ENCODE measurements at places on chromosomes 11 and 22.

DNA sequence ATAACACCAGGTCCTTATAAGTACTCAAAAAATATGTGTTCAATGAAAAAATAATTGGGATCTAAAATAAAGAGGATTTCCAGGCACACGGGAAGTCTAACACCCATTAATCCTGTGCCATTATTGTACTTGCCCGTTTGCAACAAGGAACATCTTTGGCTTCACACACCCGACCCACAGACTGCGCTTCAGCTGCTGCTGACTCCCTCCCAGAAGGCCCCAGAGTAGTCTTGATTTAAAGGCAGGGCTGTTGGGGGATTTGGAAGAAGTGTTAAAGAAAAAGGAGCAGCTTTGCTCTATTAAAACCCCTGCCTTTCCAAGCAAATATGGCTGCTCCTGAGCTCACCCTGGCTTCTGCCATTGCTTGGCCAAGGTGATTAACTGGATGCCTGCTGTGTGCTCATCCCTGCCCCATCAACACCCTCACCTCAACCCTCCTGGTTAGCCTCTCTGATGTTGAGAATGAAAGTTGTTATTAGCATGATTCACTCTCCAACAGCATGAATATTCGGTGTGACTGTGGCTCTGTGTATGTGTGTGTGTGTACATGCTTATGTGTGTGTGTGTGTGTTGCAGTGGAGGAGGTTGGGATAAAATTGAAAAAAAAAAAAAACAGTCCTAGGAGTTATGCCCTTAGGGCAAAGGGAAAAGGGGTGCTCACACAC, 76.1 kb downstream of the KIRREL3 start:
- DNase-seq: no peak

GRCh38 chr22:39522567-39523300, 2.4 kb downstream of the ATF4 start:
- no peak for DNase-seq

DNA sequence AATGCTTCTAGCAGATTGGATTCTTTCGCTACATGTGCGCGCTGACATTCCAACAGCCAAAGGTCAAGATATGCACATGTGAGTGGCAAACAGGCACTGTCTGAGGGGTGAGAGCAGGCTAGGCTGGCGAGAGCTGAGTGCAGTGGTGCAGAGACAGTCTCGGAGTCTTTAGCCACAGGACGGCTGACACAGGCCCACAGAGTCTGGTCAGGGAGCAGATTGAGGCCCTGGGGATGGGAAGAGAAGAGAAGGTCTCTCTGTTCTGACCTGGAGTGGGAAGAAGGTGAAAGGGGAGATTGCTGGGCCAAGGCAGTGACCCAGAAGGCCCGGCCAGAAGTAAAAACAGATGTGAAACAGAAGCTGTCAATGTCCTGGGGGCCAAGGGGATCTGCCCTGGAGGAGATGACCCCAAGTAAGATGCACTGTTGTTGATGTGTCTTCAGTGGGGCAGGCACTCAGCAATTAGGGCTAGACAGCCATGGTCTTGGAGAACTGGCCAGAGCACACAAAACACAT, 197.8 kb downstream of the ETS1 start:
- DNase-seq: no peak

- DNase-seq: no peak
Measured at GRCh38 chr11:2267306-2267850, 3.0 kb downstream of the ASCL2 start.

DNA sequence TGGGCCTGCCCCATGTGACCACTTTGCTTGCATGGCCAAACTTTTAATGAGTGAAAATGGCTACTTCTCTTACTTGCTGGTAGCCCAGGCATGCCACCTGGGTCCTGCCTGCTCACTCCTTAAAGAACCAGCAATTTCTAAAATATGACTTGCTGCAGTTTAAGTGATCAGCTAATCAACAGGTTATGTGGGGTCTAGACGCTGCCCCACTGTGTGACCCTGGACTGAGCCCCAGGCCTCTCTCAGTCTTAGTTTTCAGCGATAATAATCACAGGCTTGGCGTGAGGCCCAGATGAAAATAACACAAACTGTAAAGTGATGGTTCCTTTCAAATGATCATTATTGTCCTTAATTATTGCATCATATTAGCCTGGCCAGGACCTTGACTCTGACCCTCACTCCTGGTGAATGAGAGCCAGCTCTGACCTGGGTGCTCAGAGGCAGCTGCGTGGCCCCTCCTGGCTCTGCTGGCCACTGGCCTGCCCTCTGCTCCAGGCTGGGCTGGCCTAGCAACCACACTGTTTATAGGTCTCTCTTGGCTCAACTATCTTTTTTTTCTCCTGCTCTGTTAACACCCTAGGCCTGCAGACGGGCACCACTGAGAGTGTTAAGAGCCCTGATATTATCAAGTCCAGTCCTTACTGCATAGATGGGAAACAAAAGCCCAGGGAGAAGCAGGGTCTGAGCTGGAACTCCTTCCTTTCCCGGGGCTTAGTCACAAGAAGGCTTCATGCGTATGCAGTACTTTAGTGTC, 89.7 kb downstream of the RRM1 start:
- no peak for DNase-seq

DNA sequence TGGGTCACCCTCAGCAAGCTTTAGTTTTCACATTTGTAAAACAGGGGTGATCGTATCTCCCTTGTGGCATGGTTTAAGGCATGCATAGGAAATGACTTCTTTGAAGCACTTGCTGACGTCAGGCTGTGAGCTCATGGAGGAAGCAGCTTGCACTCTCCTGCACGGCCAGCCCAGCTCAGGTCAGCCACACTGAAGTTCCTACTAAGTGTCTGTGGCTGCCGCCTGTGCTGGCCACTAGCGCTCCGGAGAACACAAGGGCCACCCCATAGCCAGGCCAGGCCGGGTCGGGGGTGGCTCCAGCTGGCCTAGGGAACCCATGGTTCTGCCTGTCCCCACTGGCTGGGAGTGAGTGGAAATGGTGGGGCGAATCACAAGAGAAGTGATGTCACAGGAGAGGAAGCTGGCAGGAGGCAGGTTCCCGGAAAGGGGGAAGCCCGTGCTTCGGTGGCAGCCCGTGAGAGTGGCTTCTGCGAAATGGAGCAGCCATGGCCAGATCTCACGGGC, 28.2 kb downstream of the KCTD17 start:
- no peak for DNase-seq

DNA sequence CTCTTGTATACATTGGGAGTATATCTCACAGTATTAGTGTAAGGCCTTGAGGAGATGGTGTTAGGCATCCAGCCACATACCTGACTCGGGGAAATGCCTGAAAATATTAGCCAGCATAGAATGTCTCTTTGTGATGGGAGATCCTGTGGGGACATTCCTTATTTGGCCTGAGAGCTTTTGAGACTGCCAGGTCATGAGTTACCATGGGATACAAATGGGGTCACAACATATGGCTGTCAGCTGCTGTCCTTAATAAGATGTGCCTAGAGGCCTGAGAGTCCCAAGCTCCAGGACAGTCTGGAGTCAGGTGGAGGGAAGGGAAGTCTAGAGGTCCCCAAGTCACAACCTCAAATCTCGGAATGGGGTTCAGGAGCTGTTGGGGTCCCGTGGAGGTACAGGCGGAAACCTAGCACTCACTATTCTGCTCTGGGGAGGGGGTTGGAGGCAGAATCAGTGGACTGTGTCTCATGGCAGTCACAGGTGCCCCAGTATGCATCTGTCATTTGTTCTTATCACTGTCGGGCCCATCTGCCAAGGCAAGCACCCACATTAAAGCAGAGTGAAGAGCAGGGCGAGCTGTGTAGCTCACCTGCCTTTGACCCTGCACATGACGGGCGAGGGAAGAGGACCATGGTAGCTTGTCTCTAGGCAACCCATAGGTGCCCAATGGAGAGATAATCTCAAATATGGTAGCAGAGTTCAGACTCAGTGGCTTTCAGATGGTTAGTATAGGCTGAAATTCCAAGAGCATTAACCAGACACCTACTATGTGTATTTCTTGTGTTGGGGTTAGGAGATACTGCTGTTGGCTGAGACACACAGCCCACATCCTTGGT, 29.9 kb downstream of the KCNQ1OT1 start:
- DNase-seq: no peak

GRCh38 chr22:24105631-24106030, 75.7 kb upstream of the SUSD2 start:
- DNase-seq: no peak

GRCh38 chr11:8102965-8103364, 22.0 kb downstream of the TUB start:
- DNase-seq: no peak

DNA sequence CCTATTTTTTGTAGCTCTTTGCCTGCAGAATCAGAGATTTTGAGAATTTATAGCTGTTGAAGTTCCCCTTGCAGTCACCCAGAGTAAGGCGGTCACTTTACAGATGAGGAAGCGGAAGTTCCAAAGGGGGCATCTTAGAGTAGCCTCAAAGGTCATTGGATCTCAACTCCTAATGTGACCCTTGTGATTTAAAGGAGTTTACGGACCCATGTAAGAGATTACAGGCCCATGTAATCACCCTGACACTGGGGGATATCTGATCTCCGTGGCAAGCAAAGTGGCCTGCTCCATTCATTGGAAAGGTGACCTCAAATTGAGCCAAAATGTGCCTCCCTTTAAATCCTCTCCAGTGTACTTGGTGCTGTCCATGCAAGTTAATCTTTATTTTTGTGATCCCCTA, 15.7 kb downstream of the P2RX3 start:
- DNase-seq: no peak

- no peak for DNase-seq
Measured at GRCh38 chr11:69239641-69240040, 54.3 kb upstream of the MYEOV start.

GRCh38 chr11:113789675-113790320, 10.2 kb downstream of the CLDN25 start:
- no peak for DNase-seq

GRCh38 chr11:134252346-134253187, 585 bp downstream of the THYN1 start:
- no peak for DNase-seq

- DNase-seq: no peak
Measured at GRCh38 chr22:24379536-24379935, 47.9 kb upstream of the ADORA2A start.

DNA sequence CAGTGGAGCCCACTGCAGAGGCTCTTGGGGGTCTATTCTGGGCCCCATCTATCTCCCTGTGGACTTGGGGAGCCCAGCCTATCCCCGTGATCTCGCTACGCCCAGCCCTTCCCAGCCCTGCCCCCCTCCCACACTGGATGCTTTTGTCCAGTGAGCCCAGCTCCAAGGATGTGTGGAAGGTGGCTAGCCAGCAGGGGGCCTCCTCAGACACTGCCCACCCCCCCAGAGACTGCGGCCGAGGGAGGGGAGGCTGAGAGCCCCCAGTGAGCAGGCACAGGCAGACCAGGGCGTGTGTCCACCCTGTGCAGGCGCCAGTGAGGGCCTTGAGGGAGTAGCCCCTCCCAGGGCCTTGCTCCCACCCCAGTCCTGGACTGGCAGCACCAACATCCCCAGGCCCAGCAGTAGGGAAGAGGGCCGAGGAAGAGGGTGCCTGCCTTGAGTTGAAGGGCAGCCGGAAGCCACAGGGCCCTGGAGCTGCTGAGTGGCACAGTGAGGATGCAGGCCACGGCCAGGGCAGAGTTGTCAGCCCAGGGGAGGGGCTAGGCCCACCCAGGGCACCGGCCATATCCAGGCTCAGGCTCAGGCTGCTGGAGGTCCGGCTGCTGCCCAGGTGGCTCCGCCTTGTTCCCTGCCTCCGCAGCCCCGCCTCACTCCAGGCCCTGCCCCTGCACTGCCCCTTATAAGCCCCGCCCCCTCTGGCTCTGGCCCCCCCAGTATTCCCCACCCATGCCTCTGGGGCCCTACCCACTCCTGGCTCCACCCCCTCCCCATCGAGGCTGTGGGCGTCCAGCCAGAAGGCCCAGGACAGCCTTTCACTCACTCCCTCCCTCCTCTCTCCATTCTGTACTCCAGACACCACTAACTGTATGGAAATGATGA, 28.0 kb downstream of the MOB2 start:
- no peak for DNase-seq

GRCh38 chr11:112455791-112456190, 195.1 kb upstream of the PLET1 start:
- DNase-seq: no peak

- no peak for DNase-seq
Measured at GRCh38 chr11:117185736-117186430, 7.3 kb downstream of the SIDT2 start.

DNA sequence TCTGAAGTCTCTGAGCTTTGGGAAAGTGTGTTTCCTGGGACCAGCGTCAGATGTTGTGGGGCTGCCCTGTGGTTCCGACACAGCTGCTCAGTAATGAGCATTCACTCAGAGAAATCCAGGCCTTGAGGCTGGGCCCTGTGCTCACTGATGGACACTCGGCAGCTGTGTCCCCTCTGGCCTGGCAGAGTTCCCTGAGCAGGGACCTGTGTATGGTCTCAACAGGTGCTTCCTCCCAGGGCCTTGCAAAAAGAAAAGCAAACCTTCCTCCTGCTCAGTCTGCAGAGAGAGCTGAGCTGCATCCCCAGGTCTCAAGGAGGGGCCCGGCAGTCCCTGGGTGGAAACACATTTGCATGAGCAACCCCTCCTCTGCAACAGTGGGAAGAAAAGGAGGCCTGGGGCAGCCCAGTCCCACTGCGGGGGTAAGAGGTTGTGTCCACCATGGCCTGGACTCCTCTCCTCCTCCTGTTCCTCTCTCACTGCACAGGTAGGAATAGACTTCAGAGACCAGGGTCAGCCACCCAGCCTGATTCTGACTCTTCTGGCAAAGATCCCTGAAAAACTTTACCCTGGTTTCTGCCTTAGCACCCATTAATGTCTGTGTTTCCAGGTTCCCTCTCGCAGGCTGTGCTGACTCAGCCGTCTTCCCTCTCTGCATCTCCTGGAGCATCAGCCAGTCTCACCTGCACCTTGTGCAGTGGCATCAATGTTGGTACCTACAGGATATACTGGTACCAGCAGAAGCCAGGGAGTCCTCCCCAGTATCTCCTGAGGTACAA, 131.2 kb downstream of the VPREB1 start:
- DNase-seq: no peak

DNA sequence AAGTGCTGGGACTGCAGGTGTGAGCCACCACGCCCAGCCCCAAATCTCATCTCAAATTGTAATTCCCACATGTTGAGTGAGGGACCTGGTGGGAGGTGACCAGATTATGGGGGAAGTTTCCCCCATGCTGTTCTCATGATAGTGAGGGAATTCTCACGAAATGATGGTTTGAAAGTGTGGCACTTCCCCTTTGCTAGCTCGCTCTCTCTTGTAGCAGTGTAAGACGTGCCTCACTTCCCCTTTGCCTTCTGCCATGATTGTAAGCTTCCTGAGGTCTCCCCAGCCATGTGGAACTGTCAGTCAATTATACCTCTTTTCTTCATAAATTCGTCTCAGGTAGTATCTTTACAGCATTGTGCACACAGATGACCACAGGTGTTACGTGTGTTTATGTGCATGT, 357.8 kb downstream of the CADM1 start:
- no peak for DNase-seq

DNA sequence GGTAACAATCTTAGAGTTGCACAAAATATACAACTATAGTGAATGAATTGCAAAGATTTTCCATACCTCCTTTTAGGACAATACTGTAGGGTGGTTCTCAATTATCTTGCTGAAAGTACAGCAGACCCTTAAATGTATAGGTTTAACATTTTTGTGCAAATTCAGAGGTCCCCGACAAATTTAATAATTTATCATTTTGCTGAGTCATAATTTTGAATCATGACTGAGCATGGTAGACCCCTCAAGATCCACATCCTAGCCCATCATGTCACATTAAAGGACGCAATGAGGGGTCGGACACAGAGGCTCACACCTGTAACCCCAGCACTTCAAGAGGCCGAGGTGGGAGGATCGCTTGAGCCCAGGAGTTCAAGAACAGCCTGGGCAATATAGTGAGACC, 43.5 kb downstream of the OSBP start:
- DNase-seq: no peak

- no peak for DNase-seq
Measured at GRCh38 chr22:38353701-38354100, 36.5 kb upstream of the CSNK1E start.

- no peak for DNase-seq
Measured at GRCh38 chr22:20093418-20094196, 13.6 kb downstream of the DGCR8 start.

Measured in right kidney (tissue), 9 donors.